Stimulated activated naive CD8-positive, alpha-beta T cell treated with anti-CD3 and anti-CD28 coated beads, Interleukin-15, Interleukin-2, amounts not matched to agents 100 U/mL and 50 U/mL, for 24 hours (primary cell): ENCODE measurements at places on chromosomes 5 and 9.
A peak's percentile ranks its signal among the peaks of the same experiment; 100 is the strongest.

GRCh38 chr9:4857163-4857810 lies 64.5 kb downstream of the RCL1 start:
- no peak for DNase-seq

DNA sequence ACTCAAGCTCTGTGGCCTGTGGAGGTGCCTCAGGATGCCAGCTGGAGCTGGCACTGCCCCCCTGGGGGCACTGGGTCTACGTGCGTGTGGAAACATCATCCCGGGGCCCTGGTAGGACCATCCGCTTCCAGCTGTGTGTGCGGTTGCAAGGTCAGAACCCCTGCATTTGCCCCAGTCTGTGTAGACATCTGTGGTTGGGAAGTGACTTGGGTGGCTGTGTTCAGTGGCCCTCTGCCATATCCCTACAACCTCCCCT lies 12.5 kb downstream of the TMEM8B start:
- no peak for DNase-seq

GRCh38 chr5:169666365-169666764 lies 29.3 kb downstream of the DOCK2 start:
- DNase-seq = no peak

DNA sequence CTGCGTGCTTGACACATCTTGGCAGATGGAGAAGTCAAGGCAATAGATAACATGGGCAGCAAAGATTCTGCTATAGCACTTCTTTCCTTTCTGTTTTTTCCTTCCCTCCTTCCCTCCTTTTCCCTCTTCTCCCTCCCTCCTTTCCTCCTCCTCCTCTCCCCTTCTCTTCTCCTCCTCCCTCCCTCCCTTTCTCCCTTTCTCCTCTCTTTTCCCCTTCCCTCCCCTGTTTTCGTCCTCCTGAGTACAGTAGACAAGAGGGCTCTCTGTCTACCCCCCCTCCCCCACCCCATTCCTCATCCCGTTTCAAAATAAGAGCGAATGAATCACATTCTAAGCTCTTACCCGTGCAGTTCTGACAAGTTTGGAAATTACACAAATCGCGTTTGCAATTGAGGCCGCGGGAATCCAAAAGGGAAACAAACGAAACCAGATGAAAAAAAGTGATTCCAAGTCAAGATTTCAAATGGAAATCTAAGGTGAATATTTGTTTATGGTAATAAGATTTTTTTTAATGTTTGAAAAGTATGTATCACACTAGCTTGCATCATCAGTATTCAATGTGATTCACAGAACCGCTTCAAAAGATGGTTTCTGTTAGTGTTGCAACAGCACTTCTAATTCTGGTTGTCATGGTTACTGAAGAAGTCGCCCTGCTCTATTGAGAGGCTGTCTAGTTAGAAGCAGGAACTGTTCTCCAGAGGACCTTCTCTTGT lies 1.3 kb downstream of the NIM1K start:
- peak; percentile 32 for DNase-seq

DNA sequence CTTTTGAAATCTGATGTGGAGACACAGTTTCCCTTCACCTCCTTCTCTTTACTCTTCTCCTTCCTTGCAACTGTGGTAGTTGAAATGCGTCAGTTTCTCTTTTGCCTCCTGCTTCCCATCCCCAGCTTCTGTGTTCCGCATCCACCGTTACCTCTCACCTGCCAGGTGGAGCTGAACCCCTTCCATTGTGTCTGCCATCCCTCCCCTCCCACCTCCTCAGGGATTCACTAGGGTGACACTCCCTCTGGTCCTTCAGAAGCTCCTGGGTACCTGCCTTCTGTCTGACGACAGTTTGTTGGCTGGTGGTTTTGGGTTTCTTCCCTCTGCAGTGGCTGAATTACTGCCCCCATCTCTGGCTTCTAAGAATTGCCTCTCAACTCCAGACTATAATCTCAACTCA lies 132.1 kb downstream of the SLC24A2 start:
- no peak for DNase-seq

DNA sequence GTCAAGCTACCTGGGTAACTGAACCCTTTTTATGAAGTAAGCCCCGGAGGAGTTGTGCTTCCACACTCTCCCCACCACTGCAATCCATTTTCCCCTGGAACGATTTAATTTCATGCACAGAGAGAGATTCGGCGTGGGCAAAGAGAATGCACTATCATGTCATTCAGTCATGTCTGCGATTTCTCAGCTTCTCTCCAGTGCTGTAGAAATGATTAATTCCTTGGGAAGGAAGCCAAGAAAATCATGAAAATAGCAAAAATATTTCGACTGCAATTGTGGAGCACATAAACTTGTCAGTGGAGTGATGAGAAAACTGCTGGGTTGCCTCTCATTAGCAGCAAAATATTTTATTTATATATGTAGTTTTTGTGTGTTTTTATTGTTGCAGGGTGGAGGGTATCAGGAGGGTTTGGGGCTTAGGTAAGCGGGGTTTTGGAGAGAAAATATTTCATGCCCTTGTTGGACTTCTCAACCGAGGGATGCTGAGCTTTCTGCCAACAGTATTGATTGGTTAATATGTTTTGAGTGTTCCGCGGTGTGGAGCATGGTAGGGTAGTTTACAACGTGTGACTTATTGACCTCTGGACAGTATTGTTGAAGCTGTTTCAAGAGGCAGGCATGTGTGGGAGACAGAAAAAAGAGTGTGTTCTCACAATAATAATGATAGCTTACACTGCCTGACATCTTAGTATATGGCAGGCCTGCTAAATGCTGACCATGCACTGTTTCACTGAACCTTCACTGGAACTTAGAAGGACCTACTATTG lies 69.3 kb downstream of the SGCD start:
- no peak for DNase-seq

DNA sequence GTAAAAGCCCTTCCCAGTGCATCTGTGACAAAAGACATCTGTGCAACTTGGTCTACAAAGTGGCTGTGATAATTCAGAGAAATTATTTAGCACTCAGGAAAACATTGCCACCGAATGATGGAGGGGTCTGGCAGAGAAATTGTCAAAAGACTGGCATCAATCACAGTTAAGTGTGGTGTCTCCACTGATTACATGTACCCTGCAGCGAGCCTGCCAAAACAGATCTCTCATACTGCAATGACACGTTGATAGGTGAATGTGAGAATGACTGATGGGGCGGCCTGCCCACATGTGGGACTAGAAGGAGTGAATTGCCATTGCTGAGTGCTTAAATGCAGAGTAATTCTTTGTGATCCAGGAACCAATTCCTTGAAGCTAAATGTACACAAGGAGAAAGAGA lies 136.4 kb upstream of the PCSK5 start:
- no peak for DNase-seq

DNA sequence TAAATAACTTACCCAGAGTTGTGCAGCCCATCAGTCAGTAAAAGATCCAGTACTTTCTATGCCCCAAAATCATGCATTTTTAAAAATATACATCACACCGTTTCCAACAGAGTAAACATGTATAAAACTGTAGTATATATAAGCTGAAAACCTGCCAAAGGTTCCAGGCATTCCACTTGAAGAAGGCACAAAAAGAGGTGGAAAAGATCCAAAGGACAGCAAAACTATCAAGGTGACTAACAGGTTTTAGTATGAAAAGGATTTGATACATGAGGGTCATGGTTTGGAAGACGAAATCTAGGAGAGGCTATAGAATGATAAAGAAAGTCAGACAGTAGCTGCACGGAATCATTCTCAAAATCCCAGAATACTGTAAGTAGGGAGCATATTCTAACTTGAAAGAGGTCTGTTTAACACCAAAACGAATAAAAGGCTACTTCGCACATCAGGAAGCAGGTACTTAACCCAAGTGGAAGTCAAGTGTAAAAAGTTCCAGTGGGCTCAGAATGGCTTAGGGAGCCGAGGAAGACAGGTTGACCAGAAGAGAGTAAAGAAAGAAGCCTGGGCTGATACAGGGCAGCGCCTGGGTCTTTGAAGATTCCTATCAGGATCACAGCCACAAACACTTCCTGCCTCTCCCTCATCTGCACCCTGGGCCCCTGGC lies 207.2 kb downstream of the ADAMTS12 start:
- no peak for DNase-seq

- DNase-seq = peak; percentile 12
These were observed 561 bp downstream of the DAPK1 start for GRCh38 chr9:87498046-87498810.

DNA sequence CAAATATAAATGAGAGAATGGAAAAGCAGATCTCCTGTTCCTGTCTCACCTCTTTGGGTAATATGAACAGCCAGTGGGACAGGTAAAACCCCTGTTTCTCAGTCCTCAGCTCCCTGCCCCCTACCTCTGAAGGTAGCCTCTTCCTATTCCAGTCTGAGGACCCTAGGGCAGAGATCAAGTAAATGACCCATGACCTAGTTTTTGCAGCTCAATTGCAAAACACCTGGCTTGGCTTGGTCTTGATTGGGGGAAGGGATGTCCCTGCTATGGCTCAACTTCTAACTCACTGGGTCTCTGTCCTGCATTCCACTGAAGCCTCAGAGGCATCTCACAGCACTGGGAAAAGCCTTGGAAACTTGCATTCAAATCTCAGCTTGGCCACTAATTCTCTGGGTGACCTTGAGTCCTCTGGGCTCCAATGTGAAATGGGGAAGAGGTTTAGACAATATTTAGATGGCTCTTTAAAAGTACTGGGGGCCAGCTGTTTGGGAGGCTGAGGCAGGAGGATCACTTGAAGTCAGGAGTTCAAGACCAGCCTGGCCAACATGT lies 1.6 kb upstream of the GALT start:
- no peak for DNase-seq

DNA sequence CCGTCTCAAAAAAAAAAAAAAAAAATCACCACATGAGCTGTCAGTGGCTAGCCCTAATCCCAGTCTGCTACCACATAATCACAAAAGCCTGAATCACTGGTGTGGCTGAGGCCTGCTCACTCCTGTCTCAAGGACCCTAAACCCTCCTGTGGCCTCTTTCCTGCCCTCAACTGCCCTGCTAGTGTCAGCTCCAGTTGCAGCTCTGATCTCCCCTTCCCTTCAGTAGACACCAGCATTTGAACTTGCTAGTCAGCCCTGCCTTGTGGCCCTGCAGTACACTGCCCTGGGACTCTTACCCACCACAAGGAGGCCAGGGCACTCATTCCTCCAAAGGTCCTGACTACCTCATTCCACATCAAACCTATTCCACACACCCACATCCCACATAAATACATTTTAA lies 9.5 kb upstream of the P4HA2 start:
- no peak for DNase-seq

- DNase-seq = no peak
These were observed 74.9 kb downstream of the TRIO start for GRCh38 chr5:14218011-14218410.

GRCh38 chr5:124922255-124922975 lies 176.0 kb upstream of the ZNF608 start:
- DNase-seq = no peak

DNA sequence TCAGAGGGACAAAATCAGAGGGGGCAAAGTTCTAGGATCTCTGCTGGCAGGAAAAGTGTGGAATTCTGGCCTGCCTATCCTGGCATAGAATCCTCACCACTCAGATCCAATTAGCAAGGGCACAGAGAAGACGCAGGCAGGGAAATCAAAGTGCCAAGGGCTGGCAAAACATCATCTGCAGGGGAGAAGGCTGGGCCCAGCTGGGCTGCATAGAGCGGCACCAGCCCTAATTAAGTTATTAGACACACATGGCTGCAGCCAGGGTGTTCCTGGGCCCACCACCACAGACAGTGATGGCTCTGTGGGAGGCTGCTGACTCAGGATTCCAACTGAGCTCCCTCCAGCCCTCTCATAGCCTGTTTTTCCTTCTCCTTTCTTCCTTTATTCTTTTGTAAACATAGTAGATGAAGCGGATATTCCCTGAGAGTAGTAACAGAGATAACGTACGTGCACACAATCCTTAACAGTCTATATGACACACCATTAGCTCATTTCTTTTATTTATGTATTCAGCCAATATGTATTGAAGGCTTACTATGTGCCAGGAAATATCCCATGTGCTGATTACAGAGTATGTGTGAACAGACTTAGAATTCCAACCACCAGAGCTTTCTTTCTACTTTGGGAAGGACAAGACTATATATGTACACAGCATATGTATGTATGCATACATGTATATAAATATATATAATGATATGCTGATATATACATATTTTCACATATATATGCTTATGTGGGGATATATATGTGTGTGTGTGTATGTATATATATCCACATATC lies 236.1 kb downstream of the ASTN2 start:
- no peak for DNase-seq

DNA sequence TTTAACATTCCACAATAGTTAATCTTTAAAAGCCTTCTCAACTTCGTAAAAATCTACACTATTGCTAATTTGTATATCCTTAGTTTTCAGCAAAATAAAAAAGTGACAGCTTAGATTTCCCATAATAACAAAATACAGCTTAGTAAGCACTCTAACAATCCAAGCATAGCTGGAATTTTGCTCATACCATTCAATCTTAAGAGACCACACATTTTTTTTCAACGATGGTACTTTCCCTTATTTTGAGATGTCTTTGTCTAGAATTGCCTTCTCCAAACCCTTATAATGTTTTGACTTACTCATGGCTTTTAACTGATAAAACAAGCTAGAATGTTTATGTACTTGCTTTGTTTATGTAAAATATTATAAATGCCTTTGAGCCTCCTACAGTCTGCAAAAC lies 65.6 kb downstream of the HOMER1 start:
- no peak for DNase-seq

GRCh38 chr5:63963080-63963735 lies 963 bp upstream of the HTR1A start:
- peak; percentile 36 for DNase-seq

DNA sequence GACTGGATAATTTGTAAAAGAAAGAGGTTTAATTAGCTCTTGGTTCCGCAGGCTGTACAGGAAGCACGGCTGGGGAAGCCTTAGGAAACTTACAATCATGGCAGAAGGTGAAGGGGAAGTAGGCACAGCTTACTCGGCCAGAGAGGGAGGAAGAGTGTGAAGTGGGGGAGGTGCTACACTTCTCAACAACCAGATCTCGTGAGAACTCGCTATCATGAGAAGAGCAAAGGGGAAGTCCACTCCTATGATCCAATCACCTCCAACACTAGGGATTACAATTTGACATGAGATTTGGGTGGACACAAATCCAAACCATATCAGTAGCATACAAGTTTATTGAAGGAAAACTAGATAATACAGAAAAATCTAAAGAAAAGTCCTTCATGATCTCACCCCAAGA lies 39.9 kb downstream of the NEURL1B start:
- DNase-seq = no peak

- DNase-seq = no peak
These were observed 48.2 kb downstream of the CDK5RAP2 start for GRCh38 chr9:120531683-120532300.

DNA sequence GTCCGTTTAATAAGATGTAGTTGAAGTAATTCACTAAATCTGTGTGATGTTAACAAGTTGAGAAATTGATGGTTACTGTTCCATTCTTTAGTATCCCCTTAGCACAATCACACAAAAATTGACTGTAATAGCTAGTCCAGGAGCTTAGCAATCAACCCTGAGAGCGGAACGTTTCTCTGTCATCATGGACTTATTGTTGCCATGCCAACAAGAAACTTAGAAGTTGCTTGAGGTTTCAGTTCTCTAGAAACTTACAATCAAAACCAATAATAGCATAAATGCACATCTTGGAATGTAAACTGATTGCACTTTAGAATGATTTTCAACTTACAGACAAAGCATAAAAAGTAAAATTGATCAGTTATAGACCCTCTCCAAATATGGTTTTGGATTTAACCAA lies 125.4 kb upstream of the ANKH start:
- no peak for DNase-seq

GRCh38 chr5:150999704-151000442 lies 20.5 kb upstream of the GPX3 start:
- no peak for DNase-seq
